NCI-H187 treated with DMSO at 0.1 percent for 48 hours (cell line): ENCODE measurements at places on chromosomes 1 and 21.

GRCh38 chr1:183194527-183195141 lies 8.6 kb downstream of the LAMC2 start:
- no peak for DNase-seq

DNA sequence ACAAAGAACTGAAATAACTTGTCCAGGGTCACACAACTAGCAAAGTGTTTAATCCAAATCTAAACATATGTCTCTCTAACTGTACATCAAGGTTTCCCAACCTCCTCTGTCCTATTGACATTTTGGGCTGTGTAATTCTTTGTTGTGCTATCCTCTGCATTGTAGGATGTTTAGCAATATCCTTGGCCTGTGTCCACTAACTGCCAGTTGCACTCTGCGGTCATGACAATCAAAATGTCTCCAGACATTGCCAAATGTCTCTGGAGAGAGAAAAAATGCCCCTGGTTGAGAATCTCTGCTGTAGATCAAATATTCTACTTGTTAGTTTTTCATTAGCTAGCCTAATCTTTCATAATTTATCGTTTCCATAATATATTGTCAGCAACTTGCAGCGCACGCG lies 353.4 kb upstream of the NEGR1 start:
- no peak for DNase-seq

DNA sequence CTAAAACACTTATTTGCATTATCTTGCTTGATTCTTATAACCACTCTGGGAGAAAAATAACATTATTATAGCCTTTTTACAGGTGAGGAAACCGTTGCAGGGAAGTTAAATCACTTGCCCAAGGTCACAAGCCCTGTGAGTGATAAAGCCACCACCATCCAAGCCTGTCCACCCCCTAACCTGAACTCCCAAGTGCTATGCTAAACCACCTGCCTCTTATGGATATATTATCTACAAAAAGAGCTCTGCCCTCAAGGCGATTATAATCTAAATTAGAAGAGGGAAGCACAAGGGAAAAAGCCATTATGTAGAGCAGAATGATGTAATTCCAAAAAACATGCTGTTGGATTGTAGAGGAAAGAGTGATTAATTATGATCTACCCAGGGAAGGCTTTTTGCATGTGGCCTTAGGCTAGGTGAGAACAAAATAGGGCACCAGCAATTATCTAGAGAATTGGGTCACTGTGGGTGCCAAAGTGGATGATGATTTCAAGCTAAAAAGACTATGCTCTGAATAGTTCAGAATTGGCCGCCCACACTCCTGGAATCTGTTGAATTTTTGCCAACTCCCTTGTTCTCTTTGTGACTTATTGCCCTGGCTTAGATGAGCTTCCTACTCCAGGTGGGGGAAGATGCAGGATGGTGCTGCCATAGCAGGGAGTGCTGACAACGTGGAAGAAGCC lies 205.3 kb downstream of the FGGY start:
- no peak for DNase-seq

- DNase-seq = no peak
Observed at GRCh38 chr1:181064011-181064623, 24.4 kb upstream of the IER5 start.

- no peak for DNase-seq
Observed at GRCh38 chr1:23997812-23998211, 17.7 kb upstream of the SRSF10 start.

GRCh38 chr1:12617511-12617900 lies 504 bp downstream of the DHRS3 start:
- DNase-seq = no peak

GRCh38 chr1:97529600-97529999 lies 391.2 kb downstream of the DPYD start:
- DNase-seq = no peak

GRCh38 chr1:119141020-119141424 lies 569 bp upstream of the WARS2 start:
- no peak for DNase-seq

DNA sequence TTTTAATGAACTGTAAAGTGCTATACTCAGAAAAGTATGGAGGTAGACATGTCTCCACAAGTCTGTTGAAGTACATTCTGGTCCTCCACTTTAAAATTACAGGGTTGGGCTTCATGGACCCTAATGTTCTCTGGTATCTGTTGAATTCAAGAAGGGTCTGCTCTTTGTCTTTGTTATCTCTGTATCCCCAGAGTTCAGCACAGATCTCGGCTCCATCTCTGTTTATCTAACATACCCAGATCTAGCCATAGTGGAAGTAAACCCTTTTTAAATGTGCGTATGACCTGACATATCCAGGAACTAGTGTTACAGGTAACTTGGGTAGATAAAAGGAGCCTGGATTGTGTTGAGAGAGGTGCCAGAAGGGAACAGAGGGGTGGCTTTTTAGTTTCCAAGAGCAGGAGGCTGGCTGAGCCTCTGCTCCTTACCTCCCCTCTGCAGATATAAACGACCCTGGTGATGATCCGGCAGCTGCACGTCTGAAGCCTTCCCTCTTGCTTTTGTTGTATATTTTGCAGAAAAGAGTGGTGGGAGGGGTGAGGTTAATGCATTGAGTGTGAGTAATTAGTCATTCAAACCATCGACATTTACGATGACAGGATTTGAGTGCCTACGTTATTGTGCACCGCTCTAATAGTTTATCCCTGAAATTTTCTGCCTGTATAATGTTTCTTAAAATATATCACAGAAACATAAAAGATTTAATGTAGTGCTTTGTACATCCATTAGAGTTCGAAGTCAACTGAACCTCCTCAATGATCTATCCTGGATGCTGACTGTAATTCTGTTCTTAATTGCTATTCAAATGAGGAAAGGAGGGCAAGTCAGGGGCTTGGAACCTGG lies 30.8 kb downstream of the ELAVL4 start:
- DNase-seq = peak; percentile 87

DNA sequence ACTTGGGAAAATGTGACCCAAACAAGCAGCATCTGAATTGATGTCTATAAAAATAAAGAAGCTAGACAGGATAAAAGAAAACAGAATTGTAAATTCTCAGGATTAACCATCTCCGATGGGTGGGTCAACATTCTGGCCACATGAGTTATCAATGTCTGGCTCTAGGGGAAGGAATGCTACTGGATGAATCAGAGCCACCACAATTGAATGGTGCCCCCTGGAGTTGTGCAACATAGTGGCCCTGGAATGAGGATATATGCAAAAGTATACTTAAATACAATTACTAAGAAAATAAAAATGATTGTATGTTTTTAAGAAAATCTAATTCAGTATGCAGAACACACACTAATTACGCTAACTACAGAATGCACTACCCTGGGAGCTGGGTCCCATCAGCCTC lies 185.6 kb downstream of the TGFBR3 start:
- no peak for DNase-seq

GRCh38 chr1:234862944-234863515 lies 253.1 kb upstream of the IRF2BP2 start:
- no peak for DNase-seq

DNA sequence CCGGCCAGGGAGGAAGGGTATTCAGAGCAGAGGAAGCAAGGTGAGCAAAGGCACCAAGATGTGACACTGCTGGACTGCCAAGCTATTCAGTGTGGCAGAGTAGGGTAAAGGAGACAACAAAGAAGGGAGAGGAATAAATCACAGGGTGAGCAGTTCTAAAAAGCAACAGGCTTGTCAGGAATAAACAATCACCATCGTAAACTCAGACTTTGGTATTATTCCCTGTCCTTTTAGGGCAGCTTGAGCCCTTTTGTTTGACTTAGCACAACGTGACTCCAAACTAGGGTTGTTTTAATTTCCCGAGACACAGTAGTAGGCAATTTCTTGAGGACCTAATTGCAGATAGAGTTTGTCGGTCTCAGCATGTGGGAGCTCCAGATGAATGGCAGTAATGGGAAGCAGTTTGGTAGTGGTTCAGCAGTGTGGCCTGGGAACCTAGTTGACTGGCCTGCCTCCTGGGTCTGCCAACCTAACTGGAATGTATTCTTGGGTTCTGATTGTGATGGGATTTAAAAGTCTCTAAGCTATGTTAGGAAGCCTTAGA lies 4.3 kb downstream of the CR1L start:
- DNase-seq = no peak

DNA sequence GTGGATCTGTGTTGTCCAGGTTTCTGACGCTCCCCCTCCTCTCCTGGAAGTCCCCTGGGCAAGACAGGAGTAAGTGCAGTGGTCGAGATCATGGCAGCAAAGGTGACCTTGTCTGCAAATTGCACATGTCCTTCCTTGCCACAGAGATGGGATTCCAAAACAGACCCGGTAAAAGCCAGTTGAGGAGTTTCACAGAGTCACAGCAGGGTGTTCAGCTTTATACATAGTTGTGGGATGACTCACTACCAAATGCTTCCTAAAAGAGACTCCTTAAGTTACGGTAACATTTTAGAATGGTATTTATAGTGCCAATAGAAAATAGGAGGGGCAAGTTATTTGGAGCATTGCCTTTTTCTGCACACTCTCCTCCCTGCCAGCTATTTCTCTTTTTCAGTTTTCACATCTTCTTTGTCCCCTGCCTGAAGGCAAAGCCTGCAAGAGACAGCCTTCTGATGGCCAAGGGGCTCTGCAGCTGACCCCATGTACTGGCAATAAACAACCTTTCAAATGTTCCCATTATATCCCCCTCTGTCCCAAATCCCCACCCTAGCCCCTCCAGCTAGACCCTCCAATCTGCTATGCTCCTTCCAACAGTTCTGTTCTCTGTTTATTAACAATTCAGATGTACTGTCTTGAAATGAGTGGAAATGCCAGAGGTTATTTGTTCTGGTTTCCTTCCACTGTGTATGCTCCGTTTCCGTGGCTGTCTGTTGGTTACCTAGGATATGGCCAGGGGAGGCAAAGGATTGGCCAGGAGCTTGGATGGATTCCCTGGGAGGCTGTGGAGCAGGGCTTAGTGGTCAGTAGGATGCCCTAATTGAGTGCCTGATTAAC lies 115.0 kb downstream of the TGFB2 start:
- DNase-seq = no peak

- no peak for DNase-seq
Observed at GRCh38 chr21:18522181-18522972, 118.8 kb upstream of the TMPRSS15 start.

DNA sequence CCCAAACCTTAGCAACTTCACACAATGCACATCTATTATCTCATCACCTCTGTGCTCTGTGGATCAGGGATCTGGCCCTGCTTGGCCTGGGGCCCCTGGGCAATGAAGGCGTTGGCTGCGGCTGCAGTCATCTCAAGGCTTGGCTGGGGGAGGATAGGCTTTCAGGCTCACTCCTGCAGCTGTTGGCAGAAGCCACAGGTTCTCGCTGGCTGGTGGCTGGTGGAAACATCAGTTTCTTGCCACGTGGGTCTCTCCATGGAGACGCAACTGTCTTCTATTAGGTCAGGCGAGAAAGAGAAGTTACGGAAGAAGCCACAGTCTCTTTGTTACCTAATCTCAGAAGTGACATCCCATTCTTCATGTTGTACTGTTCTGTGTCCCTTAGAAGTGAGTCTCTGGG lies 3.6 kb upstream of the NPPA start:
- no peak for DNase-seq

DNA sequence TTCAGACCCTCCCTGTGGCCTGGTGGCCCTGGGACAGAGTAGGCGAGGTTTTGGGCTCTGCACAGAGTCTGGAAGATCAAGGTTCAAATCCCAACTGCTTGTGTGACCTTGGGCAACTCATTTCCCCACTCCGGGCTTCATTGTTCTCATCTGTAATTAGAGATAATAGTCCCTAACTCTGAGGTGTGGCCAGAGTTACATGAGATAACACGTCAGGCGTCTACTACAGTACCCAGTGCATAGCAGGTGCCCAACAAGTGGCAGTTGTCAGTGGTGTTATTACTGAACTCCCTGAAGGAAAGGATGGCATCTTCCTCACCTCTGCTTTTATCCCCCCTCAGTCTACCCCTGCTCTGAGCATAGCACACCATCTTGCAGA lies 20.8 kb downstream of the RAP1GAP start:
- DNase-seq = no peak

DNA sequence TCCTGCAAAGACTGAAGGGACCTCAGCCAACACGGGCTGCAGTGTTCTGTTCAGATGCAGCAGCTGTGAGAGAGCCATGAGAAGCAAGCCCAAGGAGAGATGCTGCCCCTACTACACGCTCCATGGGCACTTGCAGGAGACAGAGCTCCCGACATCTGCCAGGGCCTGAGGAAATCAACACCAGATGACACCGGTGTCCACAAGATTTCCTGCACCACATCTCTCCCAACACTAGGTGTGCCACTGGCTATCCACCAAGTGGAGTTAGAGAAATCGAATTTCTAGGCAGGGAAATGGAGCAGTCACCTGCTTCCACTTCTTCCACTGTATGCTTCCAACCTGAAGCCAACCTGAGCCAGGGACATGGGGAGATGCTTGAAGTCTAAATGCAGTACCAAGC lies 445.3 kb downstream of the RWDD3 start:
- DNase-seq = no peak

GRCh38 chr1:37020653-37021277 lies 13.6 kb downstream of the GRIK3 start:
- DNase-seq = no peak

DNA sequence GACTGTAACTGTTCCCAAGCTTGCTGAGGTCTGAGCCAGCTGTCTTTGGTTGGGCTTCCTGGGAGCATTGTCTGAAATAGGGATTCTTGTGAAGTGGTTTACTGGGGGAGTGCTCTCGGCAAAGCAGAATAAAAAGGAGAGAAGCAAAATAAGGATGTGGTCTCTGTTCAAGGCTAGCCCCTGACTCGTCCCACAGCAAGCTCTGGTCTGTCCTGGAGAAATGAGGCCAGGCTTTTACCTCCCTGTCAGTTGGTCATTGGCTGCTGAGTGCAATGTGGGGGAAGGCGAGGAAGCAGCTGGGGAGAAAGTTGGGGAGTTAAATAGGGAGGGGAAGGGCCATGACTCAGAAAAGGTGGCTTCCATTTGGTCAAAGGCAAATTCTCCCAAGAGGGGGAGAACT lies 303.9 kb upstream of the DUSP10 start:
- DNase-seq = no peak

GRCh38 chr1:58123051-58123450 lies 423.5 kb downstream of the OMA1 start:
- DNase-seq = no peak

- DNase-seq = no peak
Observed at GRCh38 chr1:211708006-211708405, 32.6 kb upstream of the NEK2 start.

DNA sequence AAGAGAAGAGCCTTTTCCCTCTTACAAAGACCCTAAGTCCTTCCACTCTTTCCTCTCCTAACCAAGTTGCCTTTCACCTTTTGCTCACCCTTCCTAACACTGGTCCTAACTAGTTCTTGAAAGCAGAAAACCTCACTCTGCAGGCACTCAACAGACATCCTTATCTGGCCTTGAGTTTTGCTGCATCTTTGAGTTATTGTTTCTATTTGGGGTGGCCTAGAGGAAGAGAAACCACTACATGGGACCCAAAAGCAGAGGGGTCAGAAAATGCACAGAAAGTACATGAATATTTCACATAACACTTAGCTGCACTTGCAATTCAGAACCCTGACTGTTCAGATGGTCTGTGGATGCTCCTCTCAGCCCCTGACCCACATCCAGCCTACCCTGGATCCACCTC lies 178.3 kb upstream of the SYT6 start:
- DNase-seq = no peak

GRCh38 chr1:206808615-206809014 lies 36.3 kb upstream of the IL10 start:
- DNase-seq = no peak
